ENCODE measurements at places on chromosomes 6 and 20.

DNA sequence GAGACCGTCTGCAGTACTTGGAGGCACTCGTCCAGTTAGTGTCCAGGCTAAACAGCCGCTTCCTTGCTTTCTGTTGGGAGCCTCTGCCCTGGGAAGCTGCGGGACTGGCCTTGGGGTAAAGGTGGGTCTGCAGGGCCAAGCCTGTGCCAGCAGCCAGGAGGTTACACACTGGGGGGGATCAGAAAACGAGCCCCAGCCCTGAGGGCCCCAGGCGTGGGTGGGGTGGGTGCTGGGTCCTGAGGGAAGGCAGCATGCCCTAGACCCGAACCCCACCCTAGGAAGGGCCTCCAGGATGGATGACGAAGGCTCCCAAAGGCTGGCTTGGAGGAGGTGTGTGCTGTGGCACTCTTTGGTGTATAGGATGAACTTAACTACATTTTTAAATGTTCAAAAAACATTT is 335.2 kb downstream of the ZFAND3 start:
- no peak for DNase-seq

DNA sequence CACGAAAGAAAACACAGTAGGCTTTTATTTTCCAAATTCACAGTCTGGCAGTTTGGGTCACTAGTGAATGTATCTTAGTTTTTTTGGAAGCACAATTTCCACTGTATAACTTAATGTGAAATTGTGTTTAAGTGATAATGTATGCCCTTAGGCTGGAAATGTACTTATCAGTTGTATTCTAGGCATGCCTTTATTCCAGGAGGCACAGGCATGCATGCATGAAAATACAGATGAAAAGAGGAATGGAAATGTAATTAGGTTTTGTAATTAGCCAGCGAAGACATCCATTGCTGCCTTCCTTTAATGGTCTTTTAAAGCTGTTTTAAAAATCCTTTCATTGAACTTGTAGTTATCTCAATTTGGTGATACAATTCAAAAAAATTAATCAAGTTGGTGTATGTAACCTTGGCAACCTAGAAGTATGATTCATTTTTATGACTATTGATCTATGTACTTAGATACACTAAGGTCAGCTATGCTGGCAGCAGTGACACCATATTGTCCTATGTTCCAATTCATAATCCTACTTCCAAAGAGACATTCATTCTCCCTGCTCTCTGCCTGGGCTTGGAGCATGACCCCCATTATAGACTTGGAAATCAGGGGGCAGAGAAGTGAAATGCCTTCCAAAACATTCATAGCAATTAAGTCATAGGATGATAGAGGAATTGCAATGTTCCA is 73.1 kb downstream of the SNAP25 start:
- no peak for DNase-seq

DNA sequence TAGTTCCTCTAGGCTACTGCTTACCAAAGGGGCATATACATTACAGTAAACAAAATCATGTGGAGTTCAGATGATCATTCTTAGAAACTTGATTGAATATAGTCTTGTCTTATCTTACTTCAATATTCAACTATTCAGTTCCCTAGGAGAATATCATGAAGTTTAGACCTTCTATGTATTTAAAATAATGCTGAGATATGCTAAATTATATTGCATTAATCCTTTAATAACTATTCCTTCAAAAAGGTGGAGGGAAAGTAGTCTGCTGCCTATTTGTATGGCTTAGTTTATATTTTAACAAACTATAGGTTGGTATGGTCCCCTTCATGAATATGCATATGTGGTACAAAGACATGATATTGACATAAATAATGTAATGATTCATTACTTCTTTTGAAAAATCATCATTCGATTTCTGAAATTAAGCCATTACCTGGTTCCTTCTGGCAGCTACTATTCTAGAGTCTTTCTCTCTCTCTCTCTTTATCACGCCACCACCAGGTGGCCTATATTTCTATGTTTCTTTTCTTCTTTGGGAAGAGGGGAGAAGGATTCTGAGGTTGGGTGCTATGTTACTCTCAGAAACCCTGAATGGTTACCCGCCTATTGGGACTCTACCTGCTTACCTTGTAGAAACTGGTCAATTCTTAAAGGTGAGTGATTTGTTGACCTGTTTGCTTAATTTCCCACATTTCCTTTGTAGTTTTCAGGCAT is 855.8 kb downstream of the HACE1 start:
- DNase-seq, result no peak

GRCh38 chr6:32436995-32437836 is 2.5 kb upstream of the HLA-DRA start:
- DNase-seq, result no peak

DNA sequence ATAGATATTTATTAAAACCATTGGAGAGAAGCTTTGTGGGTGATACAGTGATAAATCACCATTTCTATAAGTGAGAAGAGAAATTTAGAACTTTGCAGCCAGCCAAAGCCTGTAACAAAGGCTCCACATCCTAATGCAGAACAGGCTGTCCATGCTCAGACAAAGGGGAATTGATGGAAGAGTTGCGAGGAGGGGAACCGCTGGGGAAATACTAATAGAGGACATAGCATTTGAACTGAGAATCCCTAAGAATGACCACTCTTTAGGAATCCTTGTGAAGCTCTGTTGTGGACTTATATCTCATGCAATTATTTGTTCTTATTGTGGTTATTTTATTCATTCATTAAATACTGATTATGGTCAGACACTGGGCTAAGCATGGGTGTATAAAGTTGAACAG is 167.8 kb downstream of the PHF3 start:
- DNase-seq, result no peak

DNA sequence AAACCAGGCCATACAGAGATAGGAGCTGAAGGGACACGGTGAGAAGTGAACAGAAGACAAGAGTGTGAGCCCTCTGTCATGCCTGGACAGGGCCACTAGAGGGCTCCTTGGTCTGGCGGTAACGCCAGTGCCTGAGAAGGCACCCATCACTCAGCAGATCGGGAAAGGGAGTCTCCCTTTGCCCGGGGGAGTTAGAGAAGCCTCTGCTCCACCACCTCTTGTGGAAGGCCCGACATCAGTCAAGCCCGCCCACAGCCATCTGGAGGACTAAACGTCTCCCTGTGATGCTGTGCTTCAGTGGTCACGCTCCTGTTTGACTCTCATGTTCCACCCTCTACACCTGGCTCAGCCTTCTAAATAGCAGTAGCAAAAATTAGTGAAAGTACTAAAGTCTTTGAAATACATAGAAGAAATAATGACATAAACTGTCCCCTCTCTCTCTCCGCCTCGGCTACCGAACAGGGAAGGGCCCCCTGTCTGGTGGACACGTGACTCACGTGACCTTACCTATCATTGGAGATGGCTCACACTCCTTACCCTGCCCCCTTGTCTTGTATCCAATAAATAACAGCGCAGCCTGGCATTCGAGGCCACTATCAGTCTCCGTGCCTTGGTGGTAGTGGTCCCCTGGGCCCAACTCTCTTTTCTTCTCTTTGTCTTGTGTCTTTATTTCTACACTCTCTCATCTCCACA is 66.7 kb downstream of the RPP21 start:
- peak; percentile 45 for DNase-seq

GRCh38 chr6:112800916-112801315 is 453.8 kb downstream of the RFPL4B start:
- peak; percentile 5 for DNase-seq

DNA sequence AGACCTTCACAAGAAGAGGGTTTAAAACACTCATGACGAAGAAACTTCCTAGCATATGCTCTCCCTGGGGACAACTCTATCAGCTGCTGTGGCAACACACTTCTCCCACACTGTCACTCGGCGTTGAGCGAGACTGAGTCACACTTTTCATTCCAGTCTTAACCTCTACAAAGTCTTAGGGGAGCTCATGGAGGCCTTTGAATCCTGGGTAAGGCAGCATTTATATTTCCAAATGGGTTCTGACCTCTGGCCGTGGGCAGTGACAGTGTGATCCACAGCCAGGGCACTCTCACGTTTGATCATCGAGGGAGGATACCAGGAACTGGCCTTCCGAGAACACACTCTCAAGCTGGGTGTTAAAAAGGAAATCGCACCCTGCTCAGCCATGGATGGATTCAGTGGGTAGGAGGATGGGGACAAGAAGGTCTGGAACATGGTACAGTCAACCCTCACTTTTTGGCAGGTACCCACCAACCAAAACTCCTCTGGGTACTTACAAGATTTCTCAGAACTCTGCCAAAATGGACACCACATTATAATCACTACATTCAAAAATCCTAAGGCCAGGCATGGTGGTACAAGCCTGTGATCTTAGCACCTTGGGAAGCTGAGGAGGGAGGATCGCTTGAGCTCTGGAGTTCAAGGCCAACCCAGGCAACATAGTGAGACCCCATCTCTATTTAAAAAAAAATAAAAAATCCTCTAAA is 19.6 kb downstream of the RRBP1 start:
- peak; percentile 46 for DNase-seq

GRCh38 chr6:46420921-46421638 is 70.2 kb downstream of the RCAN2 start:
- DNase-seq, result no peak

DNA sequence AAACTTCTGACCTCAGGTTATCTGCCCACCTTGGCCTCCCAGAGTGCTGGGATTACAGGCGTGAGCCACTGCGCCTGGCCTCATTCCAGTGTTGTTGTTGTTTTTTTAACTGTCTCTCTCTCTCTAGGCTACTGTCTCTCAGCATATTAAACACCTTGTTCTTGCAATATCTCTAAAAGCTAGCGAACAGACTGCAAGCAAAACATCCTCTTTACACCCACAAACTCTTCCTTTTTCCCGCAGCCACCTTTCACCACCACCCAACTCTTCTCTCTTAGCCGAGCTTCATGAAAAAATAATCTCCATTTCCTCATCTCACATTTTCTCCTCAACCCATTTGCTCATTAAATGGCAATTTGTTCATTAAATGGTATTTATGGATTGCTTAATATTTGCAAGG is 45.5 kb downstream of the SGK1 start:
- no peak for DNase-seq

- no peak for DNase-seq
These were observed 210.6 kb upstream of the PLCB4 start for GRCh38 chr20:8858181-8858787.

- DNase-seq, result no peak
These were observed 40.4 kb upstream of the RAB22A start for GRCh38 chr20:58268936-58269619.

GRCh38 chr6:138162111-138162954 is 594 bp downstream of the ARFGEF3 start:
- DNase-seq, result peak; percentile 4

- DNase-seq, result no peak
These were observed 145.9 kb downstream of the IMPG1 start for GRCh38 chr6:75926293-75927168.

- no peak for DNase-seq
These were observed 160.2 kb downstream of the DST start for GRCh38 chr6:56482525-56482924.

DNA sequence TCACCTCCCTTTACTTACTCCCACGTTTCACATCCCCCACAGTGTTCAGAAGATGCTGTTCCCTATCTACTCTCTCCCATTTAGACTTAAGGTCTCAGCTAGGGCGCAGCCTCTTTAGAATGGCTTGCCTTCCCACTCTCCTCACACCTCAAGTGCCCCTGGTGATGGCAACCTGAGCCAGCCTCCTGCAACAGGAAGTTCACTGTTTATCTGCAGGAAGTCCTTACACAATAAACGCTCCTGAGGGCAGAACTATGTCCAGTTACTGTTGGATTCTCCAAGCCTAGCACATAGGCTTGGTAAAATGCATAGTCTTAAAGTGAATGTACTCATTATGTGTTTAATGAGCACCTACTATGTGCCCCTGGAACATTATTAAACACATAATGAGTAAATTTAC is 21.9 kb upstream of the RAB22A start:
- DNase-seq, result no peak

- no peak for DNase-seq
These were observed 176.1 kb downstream of the ID4 start for GRCh38 chr6:20013066-20013861.

DNA sequence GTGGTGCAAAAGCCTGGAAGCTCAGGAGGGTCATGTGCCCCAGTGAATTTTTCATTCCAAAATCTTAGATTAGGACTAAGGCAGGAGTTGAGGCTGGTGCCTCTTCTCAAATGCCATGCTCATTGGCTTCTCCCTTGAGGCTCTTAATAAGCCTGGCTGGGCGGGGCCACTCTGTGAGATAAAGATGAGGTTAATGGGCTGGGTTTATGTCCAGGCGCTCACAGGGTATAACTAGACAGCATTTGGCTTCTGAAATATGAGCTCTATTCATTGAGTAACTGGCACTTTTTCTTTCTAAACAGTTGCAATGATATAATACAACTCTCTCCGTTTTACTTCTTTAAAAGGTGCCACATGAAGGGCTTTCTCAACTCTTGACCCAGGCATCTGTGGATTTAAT is 156.3 kb downstream of the SCML4 start:
- DNase-seq, result no peak

- peak; percentile 95 for DNase-seq
These were observed 593.4 kb upstream of the JAG1 start for GRCh38 chr20:11267131-11267761.

- DNase-seq, result no peak
These were observed 20.6 kb downstream of the VIP start for GRCh38 chr6:152771061-152771687.

DNA sequence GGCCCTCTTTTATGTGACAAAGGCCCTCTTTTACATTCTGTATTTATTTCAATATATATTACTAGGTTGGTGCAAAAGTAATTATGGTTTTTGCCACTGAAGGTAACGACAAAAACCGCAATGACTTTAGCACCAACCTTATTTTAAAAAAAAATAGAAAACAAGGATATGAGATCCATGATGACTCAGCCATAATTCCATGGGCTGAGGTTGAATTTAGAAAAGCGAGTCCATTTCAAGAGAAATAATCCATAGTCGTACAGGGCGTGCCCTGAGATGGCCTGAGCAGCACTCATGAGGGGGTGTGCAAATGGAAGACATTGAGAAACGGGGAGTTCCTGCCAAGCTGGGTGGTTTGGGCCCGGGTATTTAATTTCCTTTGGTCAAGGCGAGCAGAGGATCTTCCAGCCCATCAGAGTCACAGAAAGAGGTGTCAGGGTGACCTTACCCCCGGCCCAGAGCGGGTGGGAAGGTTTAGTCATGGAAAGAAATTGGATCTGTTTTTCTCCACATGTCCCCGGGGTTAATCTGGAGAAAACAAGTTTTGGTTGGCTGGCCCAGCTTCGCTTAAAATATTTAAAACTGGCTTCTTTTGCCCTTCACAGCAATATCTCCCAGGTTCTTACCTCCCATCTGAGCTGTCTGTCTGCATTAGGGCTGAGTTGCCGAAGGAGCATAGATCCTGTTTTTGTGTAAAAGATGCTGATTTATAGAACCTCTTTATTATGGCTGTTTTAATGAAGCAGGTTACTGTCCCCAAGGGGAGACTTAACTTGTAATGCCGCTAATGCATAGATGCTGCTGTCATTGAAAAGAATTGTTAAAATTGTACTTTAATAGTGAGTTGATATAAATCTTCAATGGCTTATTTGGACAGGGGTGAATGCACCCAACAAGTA is 255.6 kb downstream of the PREX1 start:
- DNase-seq, result no peak

DNA sequence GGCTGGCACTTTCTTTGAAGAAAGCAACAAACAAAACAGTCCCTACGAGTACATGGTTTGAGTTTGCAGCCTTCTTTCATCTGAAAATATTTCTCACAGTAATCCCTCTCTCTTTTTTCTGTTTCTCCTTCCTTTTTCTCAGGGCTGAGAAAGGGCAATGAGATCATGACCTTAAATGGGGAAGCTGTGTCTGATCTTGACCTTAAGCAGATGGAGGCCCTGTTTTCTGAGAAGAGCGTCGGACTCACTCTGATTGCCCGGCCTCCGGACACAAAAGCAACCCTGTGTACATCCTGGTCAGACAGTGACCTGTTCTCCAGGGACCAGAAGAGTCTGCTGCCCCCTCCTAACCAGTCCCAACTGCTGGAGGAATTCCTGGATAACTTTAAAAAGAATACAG is 80.7 kb upstream of the CLDN20 start:
- DNase-seq, result no peak
